Fibroblast of skin of back (primary cell): ENCODE measurements at places on chromosomes 2 and 18.

GRCh38 chr2:196587739-196588138, 51.8 kb upstream of the CCDC150 start:
- DNase-seq: no peak

GRCh38 chr18:10153924-10154752, 240.3 kb downstream of the VAPA start:
- DNase-seq: no peak

DNA sequence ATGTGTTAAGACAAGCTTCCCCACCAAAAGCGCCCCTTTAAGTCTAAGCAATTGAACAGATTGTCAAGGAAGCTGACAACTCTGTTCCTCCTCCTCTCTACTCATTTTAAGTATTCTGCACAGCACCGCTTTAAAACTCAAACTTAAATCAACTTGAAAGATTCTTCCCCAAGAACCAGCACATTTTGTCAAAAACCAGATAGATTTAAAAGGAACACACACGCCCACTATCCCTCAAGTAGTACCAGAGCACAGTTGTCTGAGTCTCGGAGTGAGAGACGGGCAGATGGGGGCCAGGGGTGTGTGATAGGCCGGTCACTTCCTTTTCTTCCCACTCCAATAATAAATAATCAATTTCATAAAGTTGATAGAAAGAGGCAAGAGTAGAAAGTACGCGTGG, 67.7 kb upstream of the POU3F3 start:
- no peak for DNase-seq

DNA sequence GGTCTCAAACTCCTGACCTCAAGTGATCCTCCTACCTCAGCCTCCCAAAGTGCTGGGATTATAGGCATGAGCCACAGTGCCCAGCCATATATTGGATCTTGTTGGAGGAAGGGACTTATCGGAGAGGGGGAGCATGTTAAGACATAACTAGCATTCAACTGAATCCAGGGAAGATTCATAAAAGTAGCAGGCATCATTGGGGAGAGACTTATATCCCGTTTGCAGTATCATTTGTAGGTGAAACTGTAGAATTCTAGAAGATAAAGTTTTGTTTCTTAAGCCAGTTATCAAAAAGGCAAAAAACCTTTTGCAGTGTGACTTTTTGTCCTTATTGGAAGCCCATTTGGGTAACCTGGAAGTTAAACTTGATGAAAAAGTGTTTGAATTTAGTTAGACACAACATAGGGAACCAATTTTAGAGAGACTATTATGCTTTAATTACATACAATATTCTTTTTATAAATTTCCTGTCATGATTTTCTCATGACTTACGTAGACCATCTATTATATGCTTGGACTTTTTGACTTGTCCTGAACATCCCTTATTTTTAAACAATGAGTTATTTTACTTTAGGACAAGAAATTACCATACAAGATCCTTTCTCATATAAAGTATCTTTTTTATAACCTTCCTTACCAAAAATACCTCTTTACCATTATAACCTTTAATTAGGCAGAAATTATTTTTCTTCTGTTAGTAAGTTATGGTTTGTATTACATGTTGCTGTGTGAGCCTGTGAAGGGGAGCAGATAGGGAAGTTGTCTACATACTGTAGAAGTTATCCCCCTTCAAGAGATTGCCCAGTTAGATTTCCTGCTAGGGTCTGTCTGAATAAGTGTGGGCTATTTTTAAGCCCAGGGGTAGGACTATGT, 20.3 kb downstream of the RAB3GAP1 start:
- no peak for DNase-seq

DNA sequence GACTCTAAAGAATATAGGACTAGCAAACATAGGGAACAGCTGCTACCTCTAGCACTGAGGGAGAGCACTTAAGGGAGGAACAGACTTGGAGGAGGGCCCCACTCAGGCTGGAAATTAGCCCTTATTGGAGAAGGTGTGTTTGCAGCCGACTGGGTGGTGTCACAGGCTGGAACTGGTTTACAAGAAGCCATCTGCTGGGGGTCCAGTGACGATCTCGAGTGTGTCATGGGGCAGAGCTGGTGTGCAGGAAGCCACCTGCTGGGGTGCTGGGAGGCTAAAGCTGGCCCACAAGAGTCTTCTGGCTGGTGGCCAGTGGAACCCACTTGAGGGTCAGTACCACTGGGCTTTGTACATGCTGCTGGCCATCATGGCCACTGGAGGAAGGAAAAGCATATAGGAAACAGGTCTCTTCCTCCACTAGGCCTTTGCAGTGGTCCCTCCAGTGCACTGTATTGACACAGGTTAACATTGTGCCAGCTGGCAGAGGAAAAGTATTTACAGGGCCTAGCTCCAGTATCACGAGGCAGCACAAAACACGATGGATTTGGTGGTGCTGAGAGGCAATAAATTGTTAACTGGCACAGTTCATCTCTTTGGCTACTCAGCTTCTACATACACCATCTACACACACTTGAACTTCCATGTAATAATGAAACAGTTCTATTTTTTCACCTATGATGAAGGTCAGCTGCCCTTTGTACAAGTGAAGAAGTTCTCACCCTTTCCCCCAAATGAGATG, 43.6 kb downstream of the MAP3K20 start:
- no peak for DNase-seq
